Naive thymus-derived CD4-positive, alpha-beta T cell (primary cell): ENCODE measurements at places on chromosomes 2 and 18.

GRCh38 chr2:20930928-20931327 is 108.0 kb upstream of the LDAH start:
- DNase-seq, result no peak

DNA sequence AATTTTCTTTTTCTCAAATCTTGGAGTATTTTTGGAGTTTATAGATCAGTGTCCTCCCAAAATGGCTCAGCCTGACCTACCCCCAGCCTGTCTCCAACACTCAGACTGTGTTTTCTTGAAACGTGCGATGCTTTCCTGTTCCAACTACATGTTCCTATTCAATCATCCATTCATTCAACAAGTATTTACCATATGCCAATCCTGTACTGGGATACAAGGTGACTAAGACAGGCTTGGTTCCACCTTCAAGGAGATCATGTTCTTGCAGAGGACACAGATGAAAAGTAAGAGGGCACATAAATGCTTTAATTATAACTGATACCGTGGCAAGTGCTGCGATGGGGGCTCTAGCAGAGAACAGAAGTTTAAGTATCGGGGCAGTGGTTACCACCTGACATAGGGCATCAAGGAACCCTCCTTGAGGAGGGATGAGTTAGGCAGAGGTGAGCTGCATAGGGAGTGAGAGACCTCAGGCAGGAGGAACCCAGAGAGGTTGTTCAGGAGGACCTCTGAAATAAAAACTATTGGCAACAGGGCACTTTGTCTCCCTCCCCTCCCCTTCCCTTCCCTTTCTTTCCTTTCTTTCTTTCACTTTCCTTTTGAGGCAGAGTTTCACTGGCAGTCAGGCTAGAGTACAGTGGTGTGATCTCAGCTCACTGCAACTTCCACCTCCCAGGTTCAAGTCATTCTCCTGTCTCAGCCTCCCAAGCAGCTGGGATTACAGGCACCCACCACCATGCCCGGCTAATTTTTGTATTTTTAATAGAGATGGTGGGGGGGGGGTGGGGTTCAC is 469.0 kb downstream of the EPHA4 start:
- DNase-seq, result no peak

GRCh38 chr2:17792515-17792914 is 23.7 kb upstream of the MSGN1 start:
- DNase-seq, result no peak

- no peak for DNase-seq
These were observed 156.2 kb downstream of the DTNA start for GRCh38 chr18:34866310-34866709.

DNA sequence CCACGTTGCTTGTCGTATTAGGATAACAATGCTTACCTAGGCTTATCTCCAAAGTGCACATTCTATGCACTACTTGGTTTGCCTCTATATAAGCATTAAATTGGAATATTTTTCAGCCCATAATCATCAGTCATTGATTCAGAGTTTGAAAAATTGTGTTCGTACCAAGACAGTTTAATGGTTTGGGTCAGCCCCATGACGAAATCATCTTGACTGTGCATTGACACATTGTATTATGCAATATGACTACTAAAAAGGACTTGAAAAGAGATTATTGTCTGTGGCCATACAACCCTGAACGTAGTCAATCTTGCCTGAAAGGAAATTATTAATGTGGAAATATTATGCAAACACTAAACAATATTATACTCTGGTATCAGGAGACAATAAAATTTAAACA is 141.3 kb downstream of the EML6 start:
- no peak for DNase-seq

- DNase-seq, result no peak
These were observed 39.4 kb downstream of the HADHB start for GRCh38 chr2:26284132-26284531.

GRCh38 chr18:74064510-74064909 is 83.1 kb downstream of the FBXO15 start:
- DNase-seq, result peak; percentile 59

- no peak for DNase-seq
These were observed 13.3 kb downstream of the ZSWIM2 start for GRCh38 chr2:186835628-186836027.

DNA sequence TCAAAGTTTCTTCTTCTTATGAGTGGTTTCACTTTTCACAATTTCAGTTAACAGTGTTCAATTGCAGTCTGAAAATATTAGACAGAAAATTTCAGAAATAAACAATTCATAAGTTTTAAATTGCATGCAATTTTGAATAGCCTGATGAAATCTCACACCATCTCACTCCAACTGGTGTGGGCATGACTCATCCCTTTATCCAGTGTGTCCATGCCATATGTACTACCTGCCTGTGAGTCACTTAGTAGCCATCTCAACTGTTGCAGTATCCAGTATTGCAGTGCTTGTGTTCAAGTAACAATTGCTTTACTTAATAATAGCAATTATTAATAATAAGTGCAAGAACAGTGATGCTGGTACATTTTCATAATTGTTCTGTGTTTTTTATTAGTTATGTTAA is 1202.5 kb downstream of the DSC3 start:
- DNase-seq, result no peak

DNA sequence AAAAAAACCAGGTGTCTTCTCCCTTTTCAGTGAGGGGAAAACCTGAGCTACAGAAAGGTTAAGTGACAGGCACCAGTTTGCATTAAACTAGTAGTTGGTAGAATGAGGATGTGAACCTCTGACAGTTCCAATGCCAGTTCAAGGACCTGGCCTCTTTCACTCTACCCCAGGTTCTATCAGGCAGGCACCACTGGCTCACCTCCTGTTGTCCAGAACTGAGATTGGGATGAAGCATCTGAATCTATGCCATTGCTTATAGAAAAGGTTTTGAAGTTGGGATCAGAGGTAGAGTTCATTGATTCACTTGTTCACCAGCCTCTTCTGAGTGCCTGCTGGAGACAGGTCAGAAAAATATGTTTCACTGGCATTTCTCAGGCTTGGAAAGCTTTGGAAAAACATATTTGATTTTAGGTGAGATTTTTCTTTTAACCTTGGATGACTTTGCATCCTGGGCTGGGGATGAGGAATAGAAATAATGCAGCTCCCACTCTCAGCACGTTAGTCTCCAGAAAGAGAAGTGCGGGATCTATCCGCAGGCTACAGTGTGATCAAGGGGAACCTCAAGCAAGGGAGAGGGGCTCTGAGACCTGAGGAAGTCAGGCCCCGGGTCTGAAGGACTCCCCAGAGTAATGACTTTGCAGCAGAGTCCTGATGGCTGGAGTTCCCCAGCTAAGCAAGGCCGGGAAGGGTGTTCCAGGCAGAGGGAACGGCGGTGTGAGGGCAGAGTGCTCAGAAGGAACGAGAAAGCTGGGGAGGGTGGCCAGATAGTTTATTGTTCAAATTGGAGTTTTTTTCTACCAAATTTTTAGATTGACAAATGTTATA is 250.3 kb downstream of the MYCN start:
- no peak for DNase-seq

GRCh38 chr2:86226070-86226469 is 26.8 kb downstream of the MRPL35 start:
- no peak for DNase-seq

GRCh38 chr2:230738924-230739323 is 26.3 kb downstream of the CAB39 start:
- DNase-seq, result no peak

- DNase-seq, result no peak
These were observed 520.0 kb upstream of the TCF4 start for GRCh38 chr18:56107821-56108477.

GRCh38 chr2:109677835-109678580 is 63.8 kb downstream of the SOWAHC start:
- no peak for DNase-seq

- DNase-seq, result no peak
These were observed 96.1 kb downstream of the PID1 start for GRCh38 chr2:229174794-229175496.

DNA sequence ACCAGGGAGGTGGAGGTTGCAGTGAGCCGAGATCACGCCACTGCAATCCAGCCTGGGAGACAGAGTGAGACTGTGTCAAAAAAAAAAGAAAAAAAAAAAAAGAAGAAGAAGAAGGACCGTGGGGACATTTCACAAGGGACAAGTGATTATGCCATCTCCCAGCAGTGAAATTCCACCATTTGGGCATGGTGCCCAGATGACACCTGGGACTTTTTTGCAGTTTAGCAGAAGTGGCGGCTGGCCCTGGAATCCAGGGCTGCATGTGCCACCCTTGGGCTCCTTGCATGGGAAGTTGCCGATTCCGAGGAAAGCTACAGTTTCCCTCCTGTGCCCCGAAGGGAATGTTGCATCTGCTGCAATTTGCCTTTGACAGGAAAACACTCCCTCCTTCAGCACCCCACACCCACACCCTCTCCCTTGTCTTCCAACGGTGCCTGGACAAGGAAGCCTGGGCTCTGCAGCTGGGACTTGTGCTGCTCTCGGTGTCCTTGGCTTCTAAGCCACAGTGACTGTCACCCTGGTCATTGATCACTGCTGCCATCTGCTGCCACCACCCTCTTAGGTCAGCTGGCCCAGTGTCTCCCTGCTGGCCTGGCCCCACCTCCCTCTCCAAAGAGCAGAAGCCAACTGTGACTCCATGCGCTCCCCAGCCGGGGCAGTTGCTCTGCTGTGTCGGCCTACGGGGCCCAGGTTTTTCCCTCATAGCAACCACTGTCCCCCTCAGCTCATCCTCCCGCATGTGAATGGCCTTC is 56.4 kb upstream of the LRRC30 start:
- DNase-seq, result no peak

- DNase-seq, result no peak
These were observed 248.4 kb downstream of the GLI2 start for GRCh38 chr2:120984046-120984445.

- DNase-seq, result no peak
These were observed 339.8 kb downstream of the DYSF start for GRCh38 chr2:71792926-71793761.

DNA sequence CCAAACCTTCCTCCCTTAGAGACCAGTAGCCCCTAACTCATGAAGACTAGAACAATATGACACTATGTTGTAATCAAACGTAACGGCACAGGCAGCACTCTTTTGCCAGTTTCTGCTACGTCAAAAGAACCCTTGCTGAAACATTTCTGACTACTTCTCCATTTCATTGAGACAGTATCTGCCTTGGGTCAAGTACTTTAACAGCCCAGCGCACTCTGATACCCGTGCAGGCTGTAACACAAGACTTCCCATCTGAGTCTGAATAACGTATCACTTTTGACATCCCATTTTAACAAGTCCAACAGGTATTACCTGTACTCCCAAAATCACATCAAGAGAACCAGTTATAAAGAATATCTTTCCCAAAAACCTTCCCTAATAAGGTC is 38.4 kb downstream of the TBC1D8 start:
- no peak for DNase-seq

- DNase-seq, result peak; percentile 57
These were observed 761.8 kb upstream of the ACVR2A start for GRCh38 chr2:147082850-147083522.

GRCh38 chr2:101251844-101252407 is 760 bp upstream of the CNOT11 start:
- DNase-seq, result peak; percentile 37

DNA sequence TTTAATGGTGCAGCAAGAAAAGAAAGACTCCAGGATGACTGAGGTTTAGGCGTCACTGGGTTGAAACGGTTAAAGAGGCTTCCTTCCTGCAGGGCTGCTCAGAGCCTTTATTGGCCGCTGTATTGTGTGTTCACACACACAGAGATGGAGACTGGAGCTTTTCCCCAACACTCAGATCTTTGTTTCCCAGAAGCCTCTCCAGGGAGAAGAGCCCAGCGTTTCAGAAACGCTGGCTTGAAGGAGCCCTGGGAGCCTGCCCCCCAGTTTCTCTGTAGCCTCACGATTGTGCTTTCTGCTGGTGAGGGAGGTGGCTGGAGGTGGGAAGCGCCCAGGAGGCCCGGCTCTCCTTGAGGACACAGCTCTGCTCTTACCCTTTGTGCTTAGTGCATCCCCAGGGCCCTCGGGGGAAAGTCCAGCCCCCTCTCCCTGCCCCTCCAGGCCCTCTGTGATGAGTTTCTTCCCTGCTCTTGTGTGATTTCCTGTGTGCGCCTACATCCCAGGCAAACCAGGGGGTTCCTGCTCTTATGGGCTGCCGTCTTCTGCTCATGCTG is 37.1 kb downstream of the RRM2 start:
- no peak for DNase-seq

GRCh38 chr18:63017977-63018376 is 301.6 kb downstream of the BCL2 start:
- no peak for DNase-seq

DNA sequence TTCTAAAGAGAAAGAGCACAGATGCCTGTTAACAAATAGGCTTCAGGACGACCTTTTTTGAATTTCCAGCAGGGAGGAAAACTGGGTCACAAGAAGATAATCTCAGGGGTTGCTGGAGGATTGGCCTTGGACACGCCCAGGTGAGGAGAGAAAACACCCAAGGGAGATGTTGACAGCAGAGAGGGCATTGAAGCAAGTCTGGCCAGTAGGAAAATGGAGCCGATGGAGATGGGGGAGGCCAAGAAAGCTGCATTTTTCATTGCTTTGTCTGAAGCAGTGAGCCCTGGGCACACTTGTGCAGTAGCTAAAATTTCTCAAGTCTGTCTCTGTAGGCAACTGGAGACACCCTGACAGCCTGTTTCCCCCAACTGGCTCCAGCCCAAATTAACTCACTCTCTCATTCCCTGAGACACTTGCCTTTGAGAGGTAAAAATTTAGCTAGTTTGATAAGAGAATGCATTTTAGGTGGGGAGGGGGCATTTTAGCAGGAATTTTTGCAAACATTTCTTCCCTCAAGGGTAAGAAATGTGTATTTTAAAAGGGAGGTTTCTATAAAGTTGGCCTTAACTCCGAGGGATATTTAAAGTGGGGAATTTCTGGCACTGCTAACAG is 165.5 kb downstream of the TGIF1 start:
- DNase-seq, result no peak

DNA sequence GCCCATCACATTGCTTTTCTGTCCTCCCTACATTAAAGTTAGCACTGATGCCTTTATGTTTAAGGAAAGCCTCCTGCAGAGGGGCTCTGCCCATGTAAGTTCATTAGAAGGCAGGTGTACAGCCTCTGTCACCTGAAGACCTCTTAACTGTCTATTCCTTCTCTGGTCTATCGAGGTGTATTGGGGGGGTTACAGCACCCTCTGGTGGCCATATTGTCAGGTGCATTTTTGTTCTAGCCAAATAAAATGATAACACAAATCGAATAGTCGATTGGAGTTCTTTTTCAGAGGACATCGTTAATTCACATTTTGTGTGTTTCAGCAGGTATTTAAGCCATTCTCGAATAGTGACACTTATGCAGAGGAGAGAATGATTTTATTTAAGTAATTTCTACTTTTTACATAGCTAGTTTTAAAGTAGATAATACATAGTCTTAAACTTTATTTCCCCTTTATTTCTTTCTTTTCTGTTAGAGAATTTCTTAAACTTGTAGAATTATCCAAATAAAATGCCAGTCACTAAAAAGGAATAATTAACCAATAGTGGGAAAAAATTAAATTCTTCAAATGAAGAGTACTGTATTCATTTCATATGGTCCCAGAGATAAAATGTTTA is 136.8 kb downstream of the NEDD4L start:
- DNase-seq, result peak; percentile 58

DNA sequence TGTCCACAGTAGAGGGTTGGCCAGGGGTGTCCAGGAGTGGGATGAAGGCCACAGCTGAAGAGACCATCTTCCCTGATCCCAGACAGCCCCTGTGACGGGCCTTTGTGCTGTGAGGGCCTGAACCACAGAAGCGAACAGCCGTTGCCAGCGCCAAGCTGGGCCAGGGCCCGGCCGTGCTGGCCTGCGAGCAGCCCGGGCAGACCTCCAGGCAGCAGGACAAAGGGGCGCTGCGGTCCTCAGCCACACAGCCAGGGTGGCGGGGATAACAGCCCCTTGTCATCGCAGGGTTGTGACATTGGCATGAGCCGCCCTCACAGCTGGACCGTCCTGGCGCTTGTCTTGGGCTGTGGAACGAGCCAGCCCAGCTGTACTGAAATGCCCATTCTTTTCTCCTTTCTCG is 161.1 kb downstream of the FAM210A start:
- no peak for DNase-seq
